ENCODE measurements at places on chromosomes 5 and 9.
A peak's percentile ranks its signal among the peaks of the same experiment; 100 is the strongest.

GRCh38 chr5:158856794-158857193 lies 242.9 kb downstream of the EBF1 start:
- DNase-seq, result no peak

GRCh38 chr9:83290692-83291091 lies 227.8 kb upstream of the RASEF start:
- DNase-seq, result no peak

DNA sequence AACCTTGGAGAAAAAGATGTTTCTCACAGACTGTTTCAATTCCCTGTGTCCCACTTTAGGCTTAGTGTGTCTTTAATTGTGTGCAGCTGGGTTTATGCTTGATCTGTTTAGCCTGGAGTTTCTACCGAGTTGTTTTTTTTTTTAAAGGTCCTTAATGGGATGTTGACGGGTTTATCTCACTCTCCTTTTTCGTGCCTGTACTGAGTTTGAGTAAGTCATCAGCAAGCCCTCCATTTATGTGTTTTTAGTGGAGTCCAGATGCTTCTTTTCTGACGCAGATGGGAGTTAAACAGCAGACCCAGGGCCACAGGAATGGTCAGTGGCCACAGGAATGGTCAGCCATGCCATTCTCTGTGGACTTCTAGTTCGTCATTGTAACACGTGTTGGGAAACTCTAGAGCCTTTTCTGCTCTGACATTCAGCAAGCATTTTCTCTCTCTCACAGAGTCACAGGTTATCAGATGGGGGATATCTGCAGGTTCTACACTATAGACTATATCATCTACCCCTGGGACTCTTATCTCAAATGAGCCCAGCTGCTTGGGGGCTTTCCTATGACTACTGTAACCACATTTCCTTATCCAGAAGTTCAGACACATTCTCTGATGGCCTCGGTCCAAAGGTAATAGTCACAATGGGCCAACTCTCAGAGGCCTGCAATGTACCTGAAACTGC lies 190.5 kb downstream of the TTLL11 start:
- no peak for DNase-seq

GRCh38 chr9:23621188-23621587 lies 204.9 kb downstream of the ELAVL2 start:
- DNase-seq, result peak; percentile 2

DNA sequence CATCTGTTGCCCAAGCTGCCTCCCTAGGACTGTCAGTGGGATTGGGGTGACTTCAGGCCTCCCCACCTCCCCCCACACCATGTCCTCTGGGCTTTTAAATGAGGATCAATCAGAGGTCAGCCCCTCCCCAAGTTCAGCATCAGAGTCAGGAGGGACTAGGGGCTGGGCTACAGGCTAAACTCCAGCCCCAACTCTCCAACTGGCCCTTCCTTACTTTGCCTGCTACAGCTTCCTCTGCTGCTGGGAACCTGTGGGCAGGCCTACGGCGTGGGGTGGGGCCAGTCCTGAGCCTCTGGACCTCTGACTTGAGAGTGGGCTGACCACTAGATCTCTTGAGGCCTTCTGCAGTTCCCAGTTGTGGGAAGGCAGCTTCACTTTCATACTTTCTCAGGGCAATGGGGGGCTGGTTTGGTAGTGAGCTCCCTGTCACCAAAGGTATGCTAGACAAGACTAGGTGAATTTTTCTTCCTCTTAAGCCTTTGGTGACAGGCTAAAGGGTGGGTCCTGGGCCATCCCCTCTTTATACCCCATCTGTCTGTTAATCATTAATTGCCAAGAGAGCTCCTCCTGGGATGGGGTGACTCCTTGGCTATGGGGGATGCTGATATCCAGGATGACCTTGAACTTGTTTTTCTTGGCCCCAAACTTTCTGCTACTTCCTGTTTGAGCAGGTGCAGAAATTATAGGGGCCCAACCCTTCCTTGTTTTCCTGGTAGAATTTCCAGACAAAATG lies 10.8 kb upstream of the DAB2IP start:
- no peak for DNase-seq

DNA sequence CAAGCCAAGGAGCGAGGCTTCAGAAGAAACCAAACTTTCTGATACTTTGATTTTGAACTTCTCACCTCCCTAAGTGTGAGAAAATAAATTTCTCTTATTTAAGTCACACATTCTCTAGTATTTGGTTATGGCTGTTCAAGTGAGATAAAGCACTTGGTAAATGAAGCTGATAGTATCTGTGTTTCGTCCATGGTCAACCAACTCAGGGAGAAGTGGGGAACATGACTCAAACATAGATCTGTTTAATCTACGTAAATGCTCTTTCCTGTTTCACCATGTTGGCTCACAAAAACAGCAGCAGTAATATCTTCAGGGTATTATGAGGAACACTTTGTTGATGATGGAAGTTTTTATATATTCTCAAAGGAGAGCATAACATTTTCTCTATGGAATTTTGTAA lies 2167.2 kb upstream of the C9orf72 start:
- DNase-seq, result no peak

DNA sequence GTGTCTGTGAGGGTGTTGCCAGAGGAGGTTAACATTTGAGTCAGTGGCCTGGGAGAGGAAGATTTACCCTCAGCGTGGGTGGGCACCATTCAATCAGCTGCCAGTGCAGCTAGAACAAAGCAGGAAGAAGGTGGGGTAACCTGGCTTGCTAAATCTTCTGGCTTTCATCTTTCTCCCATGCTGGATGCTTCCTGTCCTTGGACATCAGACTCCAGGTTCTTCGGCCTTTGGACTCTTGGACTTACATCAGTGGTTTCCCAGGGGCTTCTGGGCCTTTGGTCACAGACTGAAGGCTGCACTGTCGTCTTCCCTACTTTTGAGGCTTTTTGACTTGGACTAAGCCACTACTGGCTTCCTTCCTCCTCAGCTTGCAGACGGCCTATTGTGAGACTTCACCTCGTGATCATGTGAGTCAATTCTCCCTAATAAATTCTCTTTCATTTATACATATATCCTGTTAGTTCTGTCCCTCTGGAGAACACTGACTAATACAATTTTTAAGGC lies 38.1 kb downstream of the PBX3 start:
- no peak for DNase-seq

DNA sequence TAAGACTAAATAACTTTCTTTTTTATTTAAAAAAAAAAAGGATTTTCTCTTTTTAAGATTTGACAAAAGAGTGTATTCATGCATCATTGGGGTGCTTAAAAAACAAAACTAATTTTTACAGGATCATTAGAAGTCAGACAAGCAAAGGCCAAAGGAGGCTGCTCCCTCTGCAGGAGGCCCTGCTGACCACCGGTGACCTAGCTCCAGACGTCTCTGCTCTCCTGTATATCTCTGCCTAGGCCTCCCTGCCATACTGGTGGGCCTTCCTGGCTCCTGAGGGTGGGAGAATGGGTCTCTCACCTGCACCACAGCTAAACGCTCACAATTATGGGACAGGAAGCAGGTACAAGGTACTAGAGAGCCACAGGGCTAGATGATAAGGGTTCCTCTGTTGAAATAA lies 36.6 kb downstream of the CSF2 start:
- DNase-seq, result no peak

DNA sequence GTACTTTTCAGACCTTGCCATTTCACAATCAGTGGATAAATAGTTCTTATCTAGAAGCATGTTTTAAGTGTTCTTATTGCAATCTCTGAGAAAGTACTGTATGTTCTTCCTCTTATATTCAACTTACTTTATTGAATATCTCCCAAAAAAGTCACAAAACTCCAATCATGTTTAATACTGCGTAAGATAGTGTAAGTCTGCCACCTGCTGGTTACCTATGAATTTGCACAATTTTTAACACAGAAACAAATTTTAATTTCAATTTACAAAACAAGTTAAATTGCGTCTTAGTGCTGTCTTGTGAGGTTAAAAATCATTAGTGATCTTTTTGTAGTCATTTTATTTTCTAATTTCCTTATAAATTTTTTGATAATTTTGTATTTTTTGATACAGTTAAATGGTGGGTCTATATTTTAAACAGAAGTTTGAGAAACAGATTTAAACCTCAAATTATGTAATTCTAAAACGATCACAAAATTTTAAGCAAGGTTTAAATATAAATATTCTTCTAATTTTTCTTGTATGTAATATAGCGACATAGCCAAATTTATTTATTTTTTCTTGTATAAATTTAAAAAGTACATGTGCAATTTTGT lies 115.8 kb downstream of the EMB start:
- DNase-seq, result peak; percentile 47

GRCh38 chr5:87844449-87844848 lies 424.2 kb downstream of the TMEM161B start:
- no peak for DNase-seq

- no peak for DNase-seq
These were observed 27.1 kb upstream of the TLE1 start for GRCh38 chr9:81716409-81716808.

DNA sequence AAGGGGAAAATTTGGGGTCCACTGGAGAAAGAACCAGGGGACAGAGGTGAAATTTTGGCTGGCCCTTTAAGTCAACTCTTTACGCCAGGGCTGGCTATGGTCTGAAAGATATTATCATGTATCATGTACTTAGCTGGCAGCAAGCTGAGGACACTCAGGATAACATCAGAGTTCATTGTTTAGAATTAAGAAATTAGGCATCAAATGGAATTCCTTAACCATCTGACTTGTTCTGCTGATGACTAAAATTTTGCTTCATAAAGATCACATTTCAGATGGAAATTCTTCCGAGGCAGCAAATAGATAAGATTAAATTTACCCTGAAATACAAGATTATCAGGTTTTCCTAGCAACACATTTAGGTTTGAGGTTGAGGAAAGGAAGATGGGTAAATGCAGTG lies 269.4 kb upstream of the KLF9 start:
- DNase-seq, result no peak

DNA sequence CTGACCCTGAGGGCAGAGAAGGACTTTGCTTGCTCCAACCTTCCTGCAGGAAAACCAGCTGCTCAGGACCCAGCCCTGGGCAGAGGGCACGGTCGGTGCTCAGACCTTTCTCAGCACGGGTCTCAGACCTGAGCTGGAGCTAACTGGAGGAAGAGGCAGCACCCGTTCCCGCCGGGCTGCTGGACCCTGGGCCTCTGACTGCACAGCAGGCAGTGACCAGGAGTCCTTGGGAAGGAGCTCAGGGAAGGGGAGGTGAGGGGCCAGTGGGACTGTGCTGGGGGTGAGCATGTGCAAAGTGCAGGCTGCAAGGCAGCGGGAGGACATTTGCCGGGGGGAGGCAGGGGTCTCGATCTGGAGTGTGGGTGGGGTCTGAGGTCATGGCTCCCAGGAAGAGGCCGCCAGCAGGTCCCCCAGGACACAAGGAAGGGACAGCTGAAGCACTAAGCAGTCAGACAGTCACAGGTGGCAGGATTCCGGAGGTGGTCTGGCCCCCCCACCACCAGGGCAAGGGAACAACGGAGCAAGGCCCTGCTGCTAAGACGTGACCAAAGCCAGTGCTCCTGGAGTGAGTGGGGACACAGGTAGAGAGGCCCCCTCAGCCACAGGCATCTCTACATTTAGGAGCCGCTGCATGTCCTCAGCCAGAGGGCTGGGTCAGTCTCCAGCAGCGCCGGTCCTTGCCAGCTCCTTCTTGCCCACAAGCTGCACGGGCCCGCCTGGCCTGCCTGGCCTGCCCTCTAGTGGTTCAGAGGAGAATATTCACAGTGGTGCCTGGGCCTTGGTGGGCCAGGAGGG lies 4.8 kb upstream of the DPM2 start:
- peak; percentile 48 for DNase-seq

DNA sequence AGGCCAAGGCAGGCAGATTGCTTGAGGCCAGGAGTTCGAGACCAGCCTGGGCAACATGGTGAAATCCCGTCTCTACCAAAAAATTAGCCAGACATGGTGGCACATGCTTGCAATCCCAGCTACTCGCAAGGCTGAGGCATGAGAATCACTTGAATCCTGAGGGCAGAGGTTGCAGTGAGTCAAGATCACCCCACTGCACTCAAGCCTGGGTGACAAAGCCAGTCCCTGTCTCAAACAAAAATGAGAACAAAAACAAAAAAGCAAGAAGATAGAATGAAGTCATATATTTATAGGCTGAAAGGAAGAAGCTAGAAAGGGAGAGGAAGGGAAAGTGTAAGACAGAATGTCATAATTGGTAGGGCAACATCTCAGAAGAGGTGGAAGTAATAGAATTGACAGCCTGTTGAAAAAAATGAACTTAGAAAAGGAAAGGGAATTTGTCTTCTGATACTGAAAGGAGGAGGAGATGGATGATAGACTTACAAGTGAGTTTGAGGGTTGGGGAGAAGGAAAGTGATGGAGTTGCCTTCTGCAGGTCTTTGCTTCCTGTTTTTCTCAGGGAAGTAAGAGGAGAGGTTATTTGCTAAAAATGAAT lies 32.2 kb downstream of the CARD6 start:
- no peak for DNase-seq

DNA sequence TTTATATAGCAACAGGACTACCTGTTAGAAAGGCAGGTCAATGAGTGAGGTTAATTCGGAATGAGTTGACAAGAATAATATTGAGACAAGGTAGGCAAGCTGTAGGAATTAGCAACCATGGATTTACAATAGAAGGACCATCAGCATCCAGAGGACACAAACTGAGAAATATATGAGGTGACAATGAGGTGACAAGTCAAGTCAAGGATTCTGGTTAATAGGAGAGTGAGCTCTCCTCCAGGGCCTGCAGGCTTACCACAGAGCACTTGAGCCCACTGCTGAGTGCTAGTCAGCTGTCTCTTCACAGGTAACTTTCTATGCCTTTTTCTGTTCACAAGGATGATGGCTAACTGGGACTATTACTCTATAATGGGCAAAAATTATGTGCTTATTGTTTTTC lies 227.2 kb downstream of the MRPS30 start:
- DNase-seq, result no peak

GRCh38 chr5:81425569-81425968 lies 31.6 kb upstream of the ACOT12 start:
- DNase-seq, result peak; percentile 17

DNA sequence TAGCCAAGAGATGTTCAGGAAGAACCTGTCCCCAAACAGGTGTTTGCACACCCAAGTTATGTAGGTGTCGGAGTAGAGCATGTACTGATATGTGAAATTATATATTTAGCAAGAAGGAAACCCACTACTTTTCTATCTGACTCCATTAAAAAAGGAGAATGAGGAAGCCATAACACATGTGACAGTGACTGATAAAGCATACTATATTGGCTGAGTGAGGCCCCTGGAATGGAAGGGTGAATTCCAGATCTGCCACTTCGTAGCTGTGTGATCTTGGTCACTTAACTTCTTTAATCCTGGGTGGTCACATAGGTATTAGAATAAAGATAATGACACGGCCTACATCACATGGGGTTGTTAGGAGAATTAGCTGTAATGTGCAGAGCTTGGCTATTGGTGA lies 116.0 kb upstream of the MAN2A1 start:
- no peak for DNase-seq

DNA sequence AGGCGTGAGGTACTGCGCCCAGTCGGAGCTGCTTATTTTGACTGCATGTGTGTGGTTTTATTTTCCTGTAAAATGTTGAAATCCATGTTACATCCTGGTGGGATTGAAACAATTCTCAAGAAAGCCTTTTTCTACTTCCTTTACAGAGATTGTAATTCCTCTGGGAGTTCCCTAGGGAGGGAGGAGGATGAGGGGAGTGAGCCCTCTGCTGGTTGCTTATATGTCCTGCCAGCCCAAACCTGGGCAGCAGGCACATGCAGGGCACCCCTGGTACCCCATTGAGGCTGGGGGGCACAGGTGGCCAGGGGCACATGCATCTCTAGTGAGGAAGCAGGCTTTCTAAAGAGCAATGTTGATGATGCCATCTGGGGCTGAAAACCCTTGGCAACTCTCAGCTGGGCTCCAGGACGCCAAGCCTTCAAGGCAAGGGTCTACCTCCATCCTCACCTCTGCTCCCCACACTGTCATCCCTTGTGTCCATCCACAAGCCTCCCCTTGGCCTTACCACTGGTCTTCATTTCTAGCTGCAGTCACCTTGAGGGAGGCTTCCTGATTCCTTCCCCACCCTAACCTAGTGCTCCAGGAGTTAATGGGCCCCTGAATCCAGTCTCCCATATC lies 84.7 kb upstream of the TNFSF8 start:
- peak; percentile 41 for DNase-seq

Measured in HTR-8/SVneo (cell line).